ENCODE measurements at places on chromosomes 3 and 15.

DNA sequence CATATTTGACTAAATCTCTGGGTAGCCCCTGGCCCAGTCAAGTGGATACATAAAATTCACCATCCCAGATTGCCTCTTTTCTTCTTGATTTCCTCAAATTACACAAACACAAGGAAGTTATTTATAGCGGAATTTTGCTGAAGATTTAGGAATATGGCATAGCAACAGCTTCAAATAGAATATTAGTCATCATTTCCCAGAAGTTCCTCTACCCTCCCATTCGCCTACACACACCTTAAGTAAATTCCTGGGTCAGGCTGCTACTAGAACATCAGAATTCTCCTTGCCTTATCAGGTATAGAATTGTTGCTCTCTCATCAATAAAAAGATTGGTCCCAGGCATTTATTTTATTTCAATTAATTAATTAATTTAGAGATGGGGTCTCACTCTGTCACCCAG lies 31.6 kb downstream of the MESD start:
- DNase-seq: no peak

- no peak for DNase-seq
Observed at GRCh38 chr3:191343913-191344312, 13.6 kb upstream of the UTS2B start.

DNA sequence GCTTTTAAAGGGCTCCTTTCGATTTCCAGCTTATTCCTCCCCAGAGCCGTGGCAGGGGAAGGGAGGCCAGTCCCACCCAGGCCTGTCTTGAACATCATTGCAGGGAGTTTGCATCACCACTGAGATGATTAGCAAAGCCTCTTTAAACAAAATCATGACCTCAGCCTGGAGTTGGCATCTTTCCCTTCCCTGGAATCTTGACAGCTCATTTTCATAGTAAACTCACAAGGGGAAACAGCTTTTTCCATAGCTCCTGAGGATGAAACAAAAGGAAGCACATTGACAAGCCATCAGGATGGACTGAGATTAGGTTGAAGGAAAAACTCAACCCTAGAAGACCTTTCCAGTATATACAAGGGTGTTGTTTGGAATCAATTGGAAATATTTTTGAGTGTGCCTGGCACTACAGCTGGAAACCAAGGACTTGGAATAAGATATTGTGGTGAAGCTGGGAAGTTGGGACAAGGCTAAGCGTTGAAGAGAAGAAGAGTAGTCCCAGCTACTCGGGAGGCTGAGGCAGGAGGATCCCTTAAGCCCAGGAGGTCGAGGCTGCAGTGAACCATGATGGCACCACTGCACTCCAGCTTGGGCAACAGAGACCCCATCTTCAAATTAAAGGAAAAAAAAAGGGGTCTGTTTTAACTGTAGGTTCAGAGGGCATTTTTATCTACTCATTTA lies 3.1 kb upstream of the LARP6 start:
- DNase-seq: peak; percentile 74

- no peak for DNase-seq
Observed at GRCh38 chr15:101503296-101503599, 13.7 kb upstream of the PCSK6 start.

DNA sequence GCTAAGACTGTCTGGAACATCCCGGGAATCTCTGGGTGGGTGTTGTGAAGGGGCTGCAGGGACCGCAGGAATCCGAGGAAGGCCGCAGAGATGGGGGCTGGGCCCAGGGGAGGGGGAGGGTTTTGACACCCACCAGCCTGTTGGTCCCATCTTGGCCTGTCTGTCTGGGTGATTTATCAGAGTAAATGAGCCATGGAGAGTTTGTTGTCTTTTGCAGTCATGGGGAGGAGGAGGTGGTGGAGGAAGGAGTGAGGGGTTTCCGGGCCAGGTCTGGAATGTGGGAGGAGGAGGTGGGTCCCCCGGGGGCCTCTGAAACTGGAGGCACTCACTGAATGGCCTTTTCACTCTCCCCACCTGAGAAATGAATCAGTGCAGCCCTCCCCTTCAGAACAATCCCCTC lies 11.5 kb downstream of the SEMA3F start:
- DNase-seq: no peak

- DNase-seq: no peak
Observed at GRCh38 chr3:100197876-100198275, 62.9 kb upstream of the TBC1D23 start.

GRCh38 chr15:57444877-57445513 lies 68.7 kb downstream of the CGNL1 start:
- DNase-seq: no peak

DNA sequence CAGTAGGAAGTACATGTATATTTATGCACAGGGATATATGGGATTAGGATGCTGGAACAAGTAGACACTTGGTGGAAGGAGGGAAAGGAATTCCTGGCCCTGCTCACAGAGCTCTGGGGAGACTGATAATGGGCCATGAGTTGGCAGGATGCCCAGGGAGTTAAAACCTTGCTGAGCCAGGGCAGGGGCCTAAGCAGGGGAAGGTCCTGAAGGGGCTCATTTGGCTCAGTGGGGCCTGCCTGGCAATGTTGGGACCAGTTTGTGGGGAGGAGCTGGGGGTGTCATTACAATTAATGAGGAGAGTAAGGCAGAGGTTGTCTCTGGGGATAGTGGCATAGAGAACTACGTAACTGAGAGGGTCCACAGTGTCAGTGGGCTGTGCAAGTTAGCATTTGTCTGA lies 124.2 kb upstream of the ADPGK start:
- DNase-seq: no peak

DNA sequence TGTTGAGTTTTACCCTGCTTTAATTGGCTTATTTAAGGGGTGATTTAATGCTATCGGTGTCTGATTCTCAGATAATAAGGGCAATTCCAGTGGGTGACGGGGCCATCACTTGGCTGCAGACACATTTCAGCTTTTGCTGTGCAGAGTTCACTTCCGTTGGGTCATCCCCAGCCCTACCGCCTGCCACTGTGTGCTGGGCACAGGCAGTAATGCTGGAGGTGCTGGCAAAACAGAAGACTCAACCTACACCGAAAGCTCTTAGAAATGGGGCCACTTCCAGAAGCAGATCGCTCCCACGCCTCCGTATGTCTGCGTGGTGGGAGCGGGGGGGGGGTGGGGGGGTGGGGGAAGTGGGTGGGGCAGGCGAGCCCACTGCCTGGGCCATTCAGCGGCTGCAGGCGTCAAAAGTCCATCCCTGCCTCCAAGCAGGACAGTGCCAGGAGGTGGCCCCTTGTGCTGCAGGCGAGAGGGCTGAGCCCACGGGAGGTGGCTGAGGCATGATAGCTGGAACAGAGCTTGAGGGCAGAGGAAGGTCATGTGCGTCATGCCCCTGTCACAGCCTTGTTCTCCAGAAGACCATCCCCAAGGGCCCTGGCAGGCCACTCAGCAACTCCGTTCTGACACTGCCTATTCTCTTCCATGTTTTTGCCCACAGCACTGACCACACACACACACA lies 128.3 kb downstream of the ATP10A start:
- no peak for DNase-seq

Data from HTR-8/SVneo (cell line).